Activated CD4-positive, CD25-positive, alpha-beta regulatory T cell (primary cell): ENCODE measurements at places on chromosomes 2 and 18.

GRCh38 chr2:1647417-1648240 lies 96.7 kb downstream of the PXDN start:
- no peak for DNase-seq

DNA sequence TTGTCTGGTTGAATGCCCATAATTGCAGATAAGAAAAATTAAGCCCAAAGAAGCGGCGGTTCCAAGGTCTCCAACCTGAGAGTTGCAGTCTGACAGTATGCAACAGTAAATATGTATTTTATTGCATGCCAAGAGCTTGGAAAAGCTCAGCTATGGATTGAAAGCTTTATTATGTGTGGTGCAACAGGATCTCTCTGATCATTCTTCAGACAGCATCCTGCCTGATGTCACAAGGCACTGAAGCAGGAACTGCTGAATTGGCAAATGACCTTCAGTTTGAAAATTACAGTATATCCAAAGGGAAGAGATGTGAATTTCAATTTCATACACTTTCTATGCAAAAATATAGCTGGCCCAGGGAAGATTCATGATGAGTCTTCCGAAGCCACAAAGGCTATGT lies 42.5 kb downstream of the DOCK10 start:
- no peak for DNase-seq

DNA sequence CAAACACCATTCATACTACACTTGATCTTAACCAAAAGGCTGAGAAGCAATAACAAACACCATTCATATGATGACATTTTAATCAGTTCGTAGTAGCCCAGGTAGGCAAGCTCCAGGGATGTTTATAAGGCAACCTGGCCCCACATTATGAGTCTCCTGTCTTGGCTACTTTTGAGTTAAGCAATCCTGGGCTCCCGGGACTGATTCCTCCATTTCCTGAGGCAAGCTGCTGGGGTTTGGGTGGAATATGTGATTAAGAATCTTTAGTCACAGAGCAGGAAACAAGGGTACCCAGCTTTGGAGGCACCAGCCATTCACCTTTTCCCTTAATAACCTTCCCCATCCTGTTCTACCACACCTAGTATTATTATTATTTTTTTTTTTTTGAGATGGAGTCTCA lies 24.5 kb upstream of the SPRED2 start:
- no peak for DNase-seq

- DNase-seq = no peak
Observed at GRCh38 chr18:56841836-56842235, 190.7 kb downstream of the WDR7 start.

GRCh38 chr2:177711483-177712265 lies 319.1 kb downstream of the AGPS start:
- no peak for DNase-seq
